Kidney (tissue), 22 donors: ENCODE measurements at places on chromosomes 11 and 22.
A peak's percentile ranks its signal among the peaks of the same experiment; 100 is the strongest.

GRCh38 chr11:115721296-115721995 lies 217.2 kb upstream of the CADM1 start:
- peak; percentile 31 for DNase-seq

- DNase-seq: no peak
Measured at GRCh38 chr11:131909426-131910177, 539.2 kb downstream of the NTM start.

- no peak for DNase-seq
Measured at GRCh38 chr22:26853495-26853894, 196.1 kb downstream of the MIAT start.

DNA sequence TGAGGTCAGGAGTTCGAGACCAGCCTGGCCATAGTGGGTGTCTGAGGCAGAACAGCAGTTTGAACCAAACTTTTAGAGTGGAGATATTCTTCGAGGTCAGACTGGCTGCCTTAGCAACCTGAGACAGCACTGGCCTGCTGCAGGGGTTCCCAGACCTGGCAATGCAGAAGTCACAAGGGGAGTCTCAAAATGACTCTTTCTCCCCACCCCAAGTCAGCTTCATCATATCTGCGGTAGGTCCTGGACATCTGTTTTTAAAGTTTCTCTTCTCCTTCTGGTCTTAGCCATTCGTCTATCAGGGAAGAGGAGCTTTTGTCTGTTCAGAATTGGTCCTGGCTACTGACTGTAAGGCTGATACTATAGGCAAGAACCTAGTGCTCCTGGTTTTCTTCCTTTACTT lies 14.5 kb upstream of the CLMP start:
- no peak for DNase-seq

- DNase-seq: no peak
Measured at GRCh38 chr11:5922749-5923426, 19.2 kb upstream of the OR56A3 start.

DNA sequence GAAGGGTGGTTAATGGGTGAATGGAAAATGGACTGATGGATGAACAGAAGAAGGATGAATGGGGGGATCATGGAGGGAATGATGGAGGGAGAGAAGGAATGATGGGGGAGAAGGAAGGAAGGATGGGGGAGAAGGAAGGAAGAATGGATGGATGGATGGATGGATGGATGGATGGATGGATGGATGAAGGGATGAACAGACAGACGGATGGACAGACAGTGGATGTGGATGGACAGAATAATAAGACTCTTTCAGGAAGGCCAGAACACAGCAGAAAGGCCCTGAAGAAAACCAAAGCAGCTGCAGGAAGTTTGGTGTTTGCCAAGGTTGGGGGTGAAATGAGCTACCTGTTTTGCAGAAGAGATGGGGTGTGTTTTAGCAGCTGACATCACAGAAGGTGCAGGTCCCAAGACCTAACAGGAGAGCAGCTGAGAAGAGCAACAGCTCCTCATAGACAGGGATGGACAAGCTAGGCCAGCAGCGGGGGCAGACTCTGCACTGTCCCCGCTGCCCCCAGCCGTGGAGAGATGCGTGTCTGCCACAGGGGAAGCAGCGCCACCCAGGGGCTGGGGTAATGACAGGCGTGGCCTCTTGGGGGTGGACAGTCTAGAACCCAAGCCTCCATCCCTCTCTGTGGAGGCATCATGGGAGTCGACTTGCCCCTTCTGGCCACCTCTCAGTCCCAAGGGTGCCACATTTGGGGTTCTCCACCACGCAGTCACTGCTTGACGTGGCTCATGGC lies 17.9 kb downstream of the C1QTNF6 start:
- no peak for DNase-seq

GRCh38 chr11:117579161-117579560 lies 217.9 kb downstream of the DSCAML1 start:
- no peak for DNase-seq

GRCh38 chr11:94194712-94195111 lies 66.1 kb downstream of the PANX1 start:
- no peak for DNase-seq
